NCI-H1417 (cell line): ENCODE measurements at places on chromosomes 12 and 14.

GRCh38 chr12:28223858-28224257, 33.6 kb downstream of the CCDC91 start:
- no peak for DNase-seq

DNA sequence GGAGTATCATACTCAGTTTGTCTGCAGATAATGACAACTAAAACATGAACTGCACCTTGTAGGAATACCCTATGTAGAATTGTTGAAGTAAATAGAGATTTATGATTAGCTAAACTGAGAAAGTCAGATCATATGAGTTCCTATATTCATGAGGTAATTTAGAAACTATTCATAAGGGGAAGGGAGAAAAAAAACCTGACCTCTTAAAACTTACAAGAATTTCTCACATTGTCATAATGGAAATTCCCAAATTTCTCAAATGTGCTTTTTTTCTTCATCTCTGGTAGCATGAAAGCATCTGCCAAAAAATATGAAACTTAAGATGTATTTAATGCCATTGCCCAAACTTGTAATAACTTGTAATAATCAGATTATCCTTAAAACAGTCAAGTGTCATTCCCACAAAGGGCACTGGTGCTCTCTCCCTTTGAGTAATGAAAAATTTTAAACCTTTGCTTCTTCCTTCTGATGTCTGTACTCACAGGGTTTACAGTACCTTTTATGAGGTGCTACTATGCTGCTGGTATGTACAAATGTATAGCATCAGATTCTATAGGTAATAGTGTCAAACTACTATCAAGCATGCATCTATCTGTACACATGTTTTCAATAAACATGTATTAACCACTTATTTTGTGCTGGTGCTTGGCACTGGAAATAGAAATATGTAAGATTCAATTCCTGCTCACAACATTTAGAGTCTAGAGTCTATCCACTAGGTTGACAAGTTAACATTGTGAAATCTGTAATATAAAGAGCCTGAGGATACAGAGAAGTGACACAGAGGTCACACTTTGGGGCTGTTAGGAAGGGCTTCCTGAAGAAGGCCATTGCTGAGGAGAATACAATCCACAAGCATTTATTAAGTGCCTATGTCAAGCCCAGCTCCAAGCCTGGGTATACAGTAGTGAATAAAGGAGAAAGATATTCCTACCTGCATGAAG, 17.4 kb upstream of the DRAM1 start:
- no peak for DNase-seq

DNA sequence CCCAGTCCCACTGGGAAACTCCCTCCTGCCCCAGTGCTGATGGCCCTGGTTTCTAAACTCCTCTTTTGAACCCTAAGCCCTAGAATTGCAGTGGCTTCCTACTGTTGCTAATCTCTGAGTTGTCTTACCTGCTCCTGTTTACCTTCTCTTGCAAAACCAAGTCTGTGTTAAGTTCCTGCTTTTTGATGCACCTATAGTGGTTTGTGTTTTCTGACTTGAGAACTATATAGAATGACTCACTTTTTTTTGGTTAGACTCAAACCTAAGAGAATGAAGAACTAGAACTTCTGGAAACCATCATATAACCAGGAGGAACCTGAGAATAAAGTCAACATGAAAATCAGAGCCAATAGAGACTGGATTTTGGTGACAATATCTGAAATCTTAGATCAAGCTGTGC, 5.5 kb upstream of the GAS2L3 start:
- no peak for DNase-seq

- DNase-seq = peak; percentile 71
Observed at GRCh38 chr14:28635387-28635786, 131.2 kb upstream of the FOXG1 start.

DNA sequence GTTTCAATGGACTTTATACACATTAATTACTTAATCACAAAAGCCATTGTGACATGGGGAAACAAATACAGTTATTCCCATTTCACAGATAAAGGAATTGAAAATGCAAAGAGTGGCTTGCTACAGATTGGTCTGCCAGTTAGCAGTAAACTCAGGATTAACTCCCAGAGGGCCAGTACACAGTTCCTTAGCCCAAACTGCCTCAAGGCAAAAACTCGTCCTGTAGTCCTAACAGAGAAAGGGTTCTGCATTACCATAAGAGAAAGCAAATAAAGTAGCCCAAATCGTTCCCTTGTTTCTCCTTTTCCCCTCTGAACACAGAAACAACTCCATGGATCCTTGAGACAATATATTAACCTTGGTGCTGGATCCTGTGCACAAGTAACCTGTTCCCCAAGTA, 274.4 kb downstream of the LRIG3 start:
- DNase-seq = no peak

- peak; percentile 47 for DNase-seq
Observed at GRCh38 chr12:116939734-116940133, 29.0 kb downstream of the FBXW8 start.

GRCh38 chr12:76057326-76057725, 25.8 kb upstream of the PHLDA1 start:
- DNase-seq = no peak

GRCh38 chr12:115155665-115156645, 472.0 kb upstream of the TBX3 start:
- no peak for DNase-seq

GRCh38 chr12:119642986-119643385, 24.9 kb upstream of the PRKAB1 start:
- DNase-seq = no peak

- DNase-seq = no peak
Observed at GRCh38 chr12:55979069-55979468, 5.2 kb downstream of the RAB5B start.

- peak; percentile 14 for DNase-seq
Observed at GRCh38 chr12:19642345-19642744, 203.1 kb downstream of the AEBP2 start.

- no peak for DNase-seq
Observed at GRCh38 chr12:916712-917445, 32.6 kb downstream of the RAD52 start.

GRCh38 chr12:23640754-23641153, 308.7 kb downstream of the SOX5 start:
- peak; percentile 87 for DNase-seq
